ENCODE measurements at places on chromosomes 1 and 21. TPM values are rescaled to one million over a fixed set of nuclear protein-coding genes. Genes with fewer than 3 reads are reported as not detected.

The ZNF436 gene
- 5.3 TPM for total RNA-seq

- H3K27me3 ChIP-seq = no peaks in the 10 kb centered on the region
- H3K4me3 ChIP-seq = no peak overlapping the region
Measured at GRCh38 chr1:206700445-206701036, 15.8 kb downstream of the MAPKAPK2 start.

The KLF17 gene
- not detected for total RNA-seq

DNA sequence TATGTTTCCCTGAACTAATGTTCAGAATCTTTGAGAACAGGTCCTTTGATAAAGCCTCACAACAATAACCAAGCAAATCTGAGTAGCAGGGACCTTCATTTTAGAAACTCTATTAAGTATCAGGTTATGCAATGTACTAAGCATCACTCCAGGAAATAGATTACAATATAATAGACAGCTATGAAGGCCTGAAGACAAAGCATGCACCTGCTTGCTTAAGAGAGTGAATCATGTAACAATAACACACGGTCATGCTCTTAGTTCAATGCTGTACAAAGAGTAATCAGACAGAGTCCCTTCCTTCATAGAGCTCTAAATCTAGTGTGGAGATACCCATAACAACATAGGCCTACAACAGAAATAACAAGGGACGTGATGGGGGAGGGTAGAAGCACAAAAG is 8.1 kb upstream of the CMPK1 start:
- no peaks in the 10 kb centered on the region for H3K36me3 ChIP-seq
- no peak for DNase-seq
- no peaks in the 10 kb centered on the region for H3K27me3 ChIP-seq
- no peaks in the 10 kb centered on the region for H3K4me1 ChIP-seq

DNA sequence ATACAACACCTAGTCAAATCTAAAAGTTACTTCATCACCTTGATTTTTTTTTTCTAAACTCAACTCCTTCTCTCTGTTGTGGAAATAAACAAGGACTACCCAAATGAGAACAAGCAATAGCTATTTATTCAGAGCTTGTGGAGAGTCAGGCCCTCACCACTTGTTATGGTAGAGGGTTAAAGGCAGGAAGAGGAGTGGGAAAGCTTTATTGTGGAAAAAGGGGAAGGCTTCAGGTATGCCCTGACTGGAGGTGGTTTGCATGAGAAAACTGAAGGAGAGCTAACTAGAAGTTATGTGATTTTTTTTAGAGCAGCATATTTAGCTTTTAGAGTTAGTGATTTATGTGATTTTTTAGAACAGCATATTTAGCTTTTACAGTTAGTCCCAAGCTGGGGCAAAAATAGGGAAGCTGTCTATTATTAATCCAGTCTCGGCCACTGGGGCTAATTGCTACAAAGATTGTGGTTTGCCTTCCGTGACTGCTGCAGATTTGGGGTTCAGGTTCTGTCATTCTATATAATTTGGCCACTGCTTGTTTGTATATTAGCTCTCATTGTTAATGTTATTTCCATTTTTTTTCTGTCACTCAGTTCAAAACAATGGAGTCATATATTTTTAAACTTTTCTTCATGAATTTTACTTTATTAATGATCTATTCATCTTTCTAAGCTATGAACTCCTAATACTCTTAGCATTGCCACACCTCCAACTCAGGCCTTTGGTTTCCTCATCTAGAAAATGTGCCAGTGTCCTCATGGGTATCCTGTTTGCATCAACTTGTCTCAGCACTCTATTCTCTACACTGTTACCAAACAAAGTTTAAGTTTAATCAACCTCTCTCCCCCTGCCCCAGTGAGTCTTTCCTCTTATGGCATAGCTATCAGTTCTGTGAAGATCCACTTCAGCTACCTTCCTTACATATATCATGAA is 713.0 kb downstream of the BRINP3 start:
- no peaks in the 10 kb centered on the region for H3K36me3 ChIP-seq
- no peak for DNase-seq
- no peak overlapping the region for H3K27ac ChIP-seq
- H3K4me3 ChIP-seq = no peak overlapping the region

The OR2T35 gene
- total RNA-seq = not detected

The FABP3 gene
- not detected for total RNA-seq

- H3K4me1 ChIP-seq = no peaks in the 10 kb centered on the region
- no peak overlapping the region for H3K27ac ChIP-seq
- H3K4me3 ChIP-seq = no peak overlapping the region
- no peak for DNase-seq
- no peaks in the 10 kb centered on the region for H3K27me3 ChIP-seq
Measured at GRCh38 chr1:174946031-174946430, 53.7 kb upstream of the CACYBP start.

The OR10J1 gene
- not detected for total RNA-seq

DNA sequence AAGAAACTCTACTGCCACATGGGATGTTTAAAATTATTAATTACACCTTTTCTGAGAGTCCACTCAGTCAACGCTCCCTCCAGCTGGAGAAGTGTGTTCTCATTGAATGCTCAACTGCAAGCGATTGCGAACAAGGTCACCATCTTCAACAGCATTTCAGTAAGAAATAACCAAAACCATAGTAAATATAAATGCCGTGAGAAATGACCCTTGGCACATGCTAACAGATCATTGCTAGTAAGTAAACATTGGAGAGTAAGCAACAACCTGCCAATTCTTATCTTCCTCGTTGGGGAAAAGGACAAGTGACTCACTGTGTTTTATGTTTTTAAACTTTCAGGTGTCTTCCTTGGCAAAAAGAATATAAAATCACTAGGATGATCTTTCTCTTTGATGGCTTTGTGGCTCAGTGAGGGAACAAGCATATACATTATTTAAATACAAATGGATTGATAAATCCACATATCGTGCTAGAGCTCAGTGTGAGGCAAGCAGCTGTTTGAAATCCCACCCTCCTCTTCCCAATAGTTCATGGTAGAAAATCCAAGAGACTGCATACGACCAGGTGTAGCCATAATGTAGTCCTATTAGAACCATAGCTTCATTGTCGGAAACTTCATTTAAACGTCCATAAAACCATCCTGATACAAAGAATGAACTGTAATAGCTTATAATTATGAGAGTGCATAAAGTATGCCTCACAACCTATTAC is 214.6 kb downstream of the GRIK1 start:
- no peak overlapping the region for H3K4me3 ChIP-seq
- H3K27me3 ChIP-seq = no peaks in the 10 kb centered on the region
- no peaks in the 10 kb centered on the region for H3K4me1 ChIP-seq
- H3K36me3 ChIP-seq = no peaks in the 10 kb centered on the region

The GJA4 gene
- total RNA-seq = not detected

DNA sequence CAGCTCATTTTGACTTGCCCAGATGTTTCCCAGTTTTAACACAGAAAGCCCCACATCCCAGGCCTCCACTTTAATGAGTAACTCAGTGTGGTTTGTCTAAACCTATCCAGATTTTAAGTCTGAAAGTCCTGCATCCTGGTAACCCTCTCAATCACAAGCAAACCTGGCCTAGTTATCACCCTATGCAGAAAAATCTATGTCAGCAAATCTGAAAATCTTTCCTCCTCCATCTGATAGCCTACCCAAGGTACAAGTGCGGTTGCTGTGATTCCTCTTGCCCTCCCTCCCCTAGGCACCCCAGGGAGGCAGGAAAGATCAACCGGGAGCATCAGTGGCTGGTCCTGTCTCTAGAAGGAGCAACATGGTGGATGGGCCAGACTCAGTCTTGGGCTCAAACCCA is 163.7 kb downstream of the IGSF21 start:
- no peaks in the 10 kb centered on the region for H3K4me1 ChIP-seq
- H3K27ac ChIP-seq = no peak overlapping the region
- DNase-seq = no peak
- no peaks in the 10 kb centered on the region for H3K27me3 ChIP-seq
- H3K4me3 ChIP-seq = no peak overlapping the region
- H3K36me3 ChIP-seq = no peaks in the 10 kb centered on the region

GRCh38 chr21:44510508-44511218 is 29.3 kb downstream of the KRTAP10-1 start:
- H3K27me3 ChIP-seq = no peaks in the 10 kb centered on the region
- no peak overlapping the region for H3K4me3 ChIP-seq
- peaks cover 9% of the 10 kb centered on the region for H3K4me1 ChIP-seq
- peak; percentile 80 for DNase-seq
- no peak overlapping the region for H3K27ac ChIP-seq
- no peaks in the 10 kb centered on the region for H3K36me3 ChIP-seq

DNA sequence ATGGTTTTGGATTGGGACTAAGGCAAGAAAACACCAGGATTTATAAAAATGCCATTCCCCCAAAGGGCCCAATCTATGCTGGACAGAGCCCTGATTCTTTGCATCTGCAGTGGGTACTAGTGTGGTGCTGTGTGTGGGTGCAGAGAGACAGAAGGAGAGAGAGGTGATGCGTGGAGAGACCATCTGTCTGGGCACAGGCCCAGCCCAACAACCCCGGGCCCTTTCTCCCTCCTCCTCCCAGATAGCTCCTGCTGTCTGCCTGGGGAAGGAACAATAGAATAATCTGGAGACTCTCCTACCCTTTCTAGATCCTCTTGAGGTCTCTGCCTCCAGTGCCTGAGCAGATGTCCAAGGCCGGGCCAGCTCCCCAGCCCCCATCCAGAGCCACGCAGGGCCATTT is 15.1 kb downstream of the KIAA1614 start:
- H3K27me3 ChIP-seq = peaks cover 7% of the 10 kb centered on the region
- no peak for DNase-seq
- H3K4me3 ChIP-seq = no peak overlapping the region

GRCh38 chr1:15381805-15382204 is 27.9 kb upstream of the EFHD2 start:
- no peak for DNase-seq
- H3K4me3 ChIP-seq = no peak overlapping the region
- no peaks in the 10 kb centered on the region for H3K36me3 ChIP-seq
- peaks cover 45% of the 10 kb centered on the region for H3K27me3 ChIP-seq
- H3K4me1 ChIP-seq = peaks cover 14% of the 10 kb centered on the region

The FMO1 gene
- total RNA-seq = not detected

The SLC35E2B gene
- 46.2 TPM for total RNA-seq

The GNG4 gene
- 0.53 TPM for total RNA-seq

Measured in activated CD8-positive, alpha-beta memory T cell treated with anti-CD3 and anti-CD28 coated beads, Interleukin-2, amount 10 ng/mL, durations not matched to agents 7 days and 5 days (primary cell).